Endothelial cell of umbilical vein (primary cell): ENCODE measurements at places on chromosomes 7 and 10. TPM values are rescaled to one million over a fixed set of nuclear protein-coding genes. Genes with fewer than 3 reads are reported as not detected.

GRCh38 chr10:44757551-44758205 is 153.5 kb upstream of the TMEM72 start:
- DNase-seq, result no peak

- no peak for DNase-seq
Measured at GRCh38 chr7:50184271-50184990, 91.4 kb upstream of the ZPBP start.

Gene HOXA2
- total RNA-seq, result 2.2 and 2.3 TPM in 2 replicates

GRCh38 chr7:67496589-67496988 is 500.0 kb downstream of the TYW1 start:
- no peak for DNase-seq
